ENCODE measurements at places on chromosomes 1 and 21.

DNA sequence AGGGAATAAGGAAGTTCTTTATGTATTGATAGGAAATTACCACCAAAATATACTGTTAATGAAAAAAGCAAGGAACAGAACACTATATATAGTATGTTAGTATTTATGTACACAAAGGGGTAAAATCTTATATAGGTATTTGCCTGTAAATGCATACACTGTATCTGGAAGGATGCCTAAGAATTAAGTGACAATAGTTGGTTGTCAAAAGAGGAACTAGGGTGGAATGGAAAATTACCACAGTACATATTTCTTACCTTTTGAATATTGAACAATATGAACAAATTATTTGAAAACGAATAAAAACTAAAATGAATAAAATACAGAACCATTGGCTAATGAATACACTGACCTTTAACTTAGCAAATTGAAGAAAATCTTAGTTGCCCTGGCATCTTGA, 13.6 kb downstream of the ARPC5 start:
- no peak for DNase-seq

- no peak for DNase-seq
These were observed 235.3 kb upstream of the ESRRG start for GRCh38 chr1:216958569-216958968.

DNA sequence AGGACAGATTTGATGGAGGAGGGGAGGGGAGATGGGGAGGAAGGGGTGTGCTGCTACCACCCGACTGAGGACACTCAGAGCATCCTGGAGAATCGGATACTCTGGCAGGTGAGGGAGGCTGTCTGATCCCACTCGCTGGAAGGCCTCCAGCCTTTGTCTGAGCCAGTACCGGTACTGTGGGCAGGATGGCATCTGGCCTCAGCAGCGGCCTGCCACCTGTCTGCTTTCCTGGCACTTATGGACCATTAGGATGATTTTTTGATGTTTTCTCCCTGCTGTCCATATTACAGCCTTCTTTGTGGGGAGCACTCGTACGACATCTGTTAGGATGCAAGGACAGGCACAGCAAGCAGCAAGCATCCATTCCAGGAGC, 11.5 kb downstream of the ATP2B4 start:
- DNase-seq = no peak

GRCh38 chr21:45992301-45993209, 11.0 kb downstream of the COL6A1 start:
- no peak for DNase-seq

- no peak for DNase-seq
These were observed 16.3 kb downstream of the AGPAT3 start for GRCh38 chr21:43881283-43881682.

- DNase-seq = no peak
These were observed 11.2 kb upstream of the HYI start for GRCh38 chr1:43464681-43465504.

- DNase-seq = no peak
These were observed 2.6 kb upstream of the DYRK1A start for GRCh38 chr21:37363936-37364335.

DNA sequence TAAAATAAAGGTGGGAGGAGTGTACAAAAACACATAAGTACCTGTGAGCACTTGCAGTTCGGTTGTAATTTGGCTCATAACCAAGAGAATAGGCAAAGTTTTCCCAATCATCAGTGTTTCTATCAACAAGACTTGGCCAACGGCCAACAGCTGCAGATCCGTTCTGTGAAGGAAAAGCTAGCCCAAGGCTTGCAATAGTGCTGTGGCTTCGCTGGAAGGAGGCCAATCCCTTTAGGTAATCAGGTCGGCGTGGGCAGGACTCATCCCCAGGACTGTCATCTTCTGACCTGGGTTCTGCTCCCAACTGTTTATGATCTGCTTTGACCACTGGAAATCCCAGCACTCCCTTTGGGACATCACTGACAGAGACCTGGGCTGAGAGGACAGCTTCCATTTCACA, 107.8 kb downstream of the LYST start:
- no peak for DNase-seq

Data from muscle of arm (tissue), 14 donors.